ENCODE measurements at places on chromosomes 5 and 9. TPM values are rescaled to one million over a fixed set of nuclear protein-coding genes. Genes with fewer than 3 reads are reported as not detected.

Gene ZNF879
- 2.9 TPM for total RNA-seq

Gene OR13C4
- not detected for total RNA-seq

Gene STK32A
- total RNA-seq: 3.5 TPM

Gene SPATA9
- 0.51 TPM for total RNA-seq

GRCh38 chr5:139228201-139228803 lies 30.1 kb upstream of the SIL1 start:
- H3K36me3 ChIP-seq: no peaks in the 10 kb centered on the region
- H3K4me1 ChIP-seq: no peaks in the 10 kb centered on the region
- H3K27me3 ChIP-seq: no peaks in the 10 kb centered on the region
- H3K27ac ChIP-seq: no peak overlapping the region
- no peak for DNase-seq

DNA sequence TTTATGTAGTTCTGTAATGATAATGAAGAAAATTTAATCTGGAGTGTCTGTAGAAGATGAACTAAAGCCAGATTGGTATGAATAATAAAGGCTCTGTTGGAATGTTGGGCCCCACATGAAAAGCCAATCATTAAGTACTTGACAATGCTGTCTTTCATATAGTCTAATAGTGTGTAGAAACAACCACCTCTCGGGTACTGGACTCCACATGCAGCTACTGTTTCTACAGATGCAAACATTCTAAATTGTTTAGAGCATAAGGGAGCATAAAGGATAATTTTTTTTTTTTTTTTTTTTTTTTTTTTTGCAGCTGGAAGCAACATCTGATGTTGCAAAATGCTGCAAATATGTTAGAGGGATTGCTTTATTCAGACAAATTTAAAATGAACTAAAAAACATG lies 354.3 kb downstream of the KCTD16 start:
- H3K4me3 ChIP-seq: no peak overlapping the region
- no peak overlapping the region for H3K27ac ChIP-seq
- no peaks in the 10 kb centered on the region for H3K4me1 ChIP-seq
- no peaks in the 10 kb centered on the region for H3K27me3 ChIP-seq

- no peak overlapping the region for H3K27ac ChIP-seq
- H3K36me3 ChIP-seq: no peaks in the 10 kb centered on the region
- no peaks in the 10 kb centered on the region for H3K4me1 ChIP-seq
- DNase-seq: no peak
- H3K4me3 ChIP-seq: no peak overlapping the region
These were observed 34.4 kb downstream of the ROPN1L start for GRCh38 chr5:10475931-10476676.

DNA sequence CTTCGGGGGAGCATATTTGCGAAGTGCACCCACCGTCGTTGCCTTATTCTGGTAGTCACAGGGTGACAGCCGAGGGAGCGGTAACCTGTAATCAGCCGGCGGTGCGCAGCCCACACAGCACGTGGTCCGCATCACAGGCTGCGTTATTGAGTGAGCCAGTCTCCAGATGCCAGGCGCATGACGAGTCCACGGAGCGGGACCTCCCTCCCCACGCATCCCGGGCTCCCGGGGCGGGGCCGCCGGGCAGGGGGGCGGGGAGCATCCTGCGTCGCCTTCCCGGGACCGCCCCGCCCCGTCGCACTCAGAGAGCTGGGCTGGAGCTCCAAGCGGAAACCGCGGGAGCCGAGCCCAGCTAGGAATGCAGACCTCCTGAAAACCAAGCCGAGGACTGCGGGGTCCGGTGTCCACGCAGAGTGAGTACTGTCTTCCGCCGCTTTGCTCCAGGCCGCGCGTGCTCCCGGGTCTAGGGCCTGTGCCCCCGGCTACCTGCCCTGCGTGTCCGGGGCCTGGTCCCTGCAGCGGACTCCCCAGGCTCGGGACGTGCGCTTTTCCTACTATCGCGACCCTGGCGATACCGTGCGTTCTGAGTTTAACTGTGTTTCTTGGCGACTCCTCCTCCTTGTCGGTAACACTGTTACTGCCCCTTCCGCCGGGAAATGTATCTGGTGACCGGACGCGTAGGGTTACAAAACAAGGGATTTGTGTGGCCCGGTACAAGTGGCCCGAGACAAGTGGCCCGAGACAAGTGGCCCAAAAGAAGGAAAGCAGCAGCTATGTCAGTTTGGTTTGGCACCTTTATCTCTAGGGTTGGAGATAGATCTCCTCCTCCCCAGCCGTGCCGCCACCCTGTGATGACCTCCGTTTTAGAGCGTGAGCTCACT lies 40.6 kb downstream of the CAST start:
- H3K27ac ChIP-seq: peak overlapping the region; percentile 98
- H3K27me3 ChIP-seq: no peaks in the 10 kb centered on the region
- peak overlapping the region; percentile 78 for H3K4me3 ChIP-seq
- DNase-seq: peak; percentile 93

DNA sequence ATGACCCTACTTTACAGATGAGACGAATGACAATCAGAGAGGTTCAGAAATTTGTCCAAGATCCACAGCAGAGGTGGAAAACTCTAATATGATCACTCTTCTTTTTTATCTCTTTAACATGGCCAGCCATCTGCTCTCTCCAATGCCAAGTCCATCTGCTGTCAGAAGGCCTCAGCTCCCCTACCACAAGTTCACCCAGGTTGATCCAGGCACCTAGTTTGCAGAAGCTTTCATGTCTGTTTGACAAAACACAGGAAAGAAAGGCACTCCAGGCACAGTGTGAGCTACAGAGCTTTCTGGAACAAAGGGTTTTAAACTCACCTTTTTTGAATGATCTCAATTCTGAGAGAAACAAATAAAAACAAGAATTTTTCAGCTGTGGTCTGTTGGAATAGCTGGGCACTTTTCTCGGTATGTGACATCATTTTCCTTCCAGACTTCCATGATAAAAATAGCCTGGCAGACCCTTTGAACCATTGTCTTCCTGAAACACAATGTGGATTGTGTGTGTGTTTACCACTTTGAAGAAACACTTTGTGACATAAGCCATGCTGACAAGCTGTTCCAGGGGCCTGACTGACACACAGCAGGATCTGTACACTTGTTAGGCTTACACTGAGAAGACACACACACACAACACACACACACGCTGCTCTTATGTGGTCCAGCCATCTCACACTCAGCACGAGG lies 214.3 kb downstream of the AGTPBP1 start:
- no peaks in the 10 kb centered on the region for H3K36me3 ChIP-seq
- H3K4me3 ChIP-seq: no peak overlapping the region
- no peak for DNase-seq
- no peaks in the 10 kb centered on the region for H3K27me3 ChIP-seq

- no peak overlapping the region for H3K27ac ChIP-seq
- H3K27me3 ChIP-seq: no peaks in the 10 kb centered on the region
- H3K4me1 ChIP-seq: no peaks in the 10 kb centered on the region
- H3K4me3 ChIP-seq: no peak overlapping the region
- no peaks in the 10 kb centered on the region for H3K36me3 ChIP-seq
These were observed 209.5 kb upstream of the S1PR3 start for GRCh38 chr9:88781628-88782391.

- no peak overlapping the region for H3K4me3 ChIP-seq
- no peak overlapping the region for H3K27ac ChIP-seq
- no peaks in the 10 kb centered on the region for H3K36me3 ChIP-seq
- DNase-seq: no peak
These were observed 5.0 kb upstream of the IRX2 start for GRCh38 chr5:2756211-2757152.

GRCh38 chr5:132464156-132464939 lies 26.2 kb downstream of the IRF1 start:
- H3K27ac ChIP-seq: peak overlapping the region; percentile 41
- no peaks in the 10 kb centered on the region for H3K36me3 ChIP-seq
- H3K4me3 ChIP-seq: no peak overlapping the region
- no peak for DNase-seq

DNA sequence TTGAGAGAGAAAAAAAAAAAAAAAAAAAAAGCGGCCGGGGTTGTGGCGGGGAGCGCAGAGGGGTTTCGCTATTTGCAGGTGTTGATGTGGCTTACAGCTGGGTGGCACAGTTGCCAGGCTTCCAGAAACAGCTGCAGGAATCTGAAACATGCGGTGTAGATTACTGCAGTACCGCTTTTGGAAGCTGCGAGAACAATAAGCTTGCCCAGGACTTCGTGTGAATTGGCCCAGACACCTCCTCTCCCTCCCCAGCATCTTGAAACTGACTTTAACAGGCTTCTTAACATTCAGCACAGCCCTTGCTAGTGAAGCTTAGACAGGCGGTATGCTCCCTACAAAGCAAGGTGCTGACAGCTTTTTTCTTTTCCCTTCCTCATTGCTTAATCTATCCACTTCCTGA lies 104.0 kb downstream of the ATP10B start:
- H3K27ac ChIP-seq: no peak overlapping the region
- DNase-seq: no peak
- no peak overlapping the region for H3K4me3 ChIP-seq
- H3K4me1 ChIP-seq: no peaks in the 10 kb centered on the region
- H3K27me3 ChIP-seq: no peaks in the 10 kb centered on the region

- H3K27me3 ChIP-seq: no peaks in the 10 kb centered on the region
- DNase-seq: no peak
- H3K27ac ChIP-seq: no peak overlapping the region
These were observed 514.1 kb upstream of the MEF2C start for GRCh38 chr5:89397096-89397495.

DNA sequence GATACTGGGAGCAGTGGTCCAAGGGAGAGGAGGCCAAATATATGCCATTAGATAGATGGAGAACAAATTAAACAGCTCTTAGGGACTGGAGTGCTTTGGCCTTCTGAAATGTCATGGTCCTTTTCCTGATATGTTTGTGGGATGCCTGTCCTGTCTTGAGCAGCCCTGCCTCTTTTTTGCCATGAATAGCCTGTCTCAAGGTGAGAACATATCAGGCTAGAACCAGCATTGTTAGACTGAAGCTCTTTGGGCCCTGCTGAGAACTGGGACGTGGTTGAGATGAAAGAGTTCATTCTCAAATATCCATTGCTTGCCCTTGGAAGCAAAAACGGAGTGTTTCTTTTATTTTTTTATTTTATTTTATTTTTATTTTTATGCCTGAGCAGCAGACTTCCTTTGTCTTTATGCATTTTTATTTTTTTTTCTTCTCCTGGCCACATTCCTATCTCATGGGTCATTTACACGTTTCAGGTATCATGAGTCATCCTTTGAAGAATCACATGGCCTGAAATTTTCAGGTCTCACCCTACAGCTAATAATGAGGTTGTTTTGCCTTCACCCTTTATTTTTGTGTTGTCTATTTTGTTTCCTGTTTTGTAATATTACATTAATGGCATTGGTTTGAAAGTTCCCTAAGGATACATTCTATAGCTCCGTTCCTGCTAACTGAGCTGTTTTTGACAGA lies 371.4 kb downstream of the PSAT1 start:
- no peak for DNase-seq
- H3K4me1 ChIP-seq: no peaks in the 10 kb centered on the region
- no peaks in the 10 kb centered on the region for H3K36me3 ChIP-seq
- no peak overlapping the region for H3K27ac ChIP-seq

DNA sequence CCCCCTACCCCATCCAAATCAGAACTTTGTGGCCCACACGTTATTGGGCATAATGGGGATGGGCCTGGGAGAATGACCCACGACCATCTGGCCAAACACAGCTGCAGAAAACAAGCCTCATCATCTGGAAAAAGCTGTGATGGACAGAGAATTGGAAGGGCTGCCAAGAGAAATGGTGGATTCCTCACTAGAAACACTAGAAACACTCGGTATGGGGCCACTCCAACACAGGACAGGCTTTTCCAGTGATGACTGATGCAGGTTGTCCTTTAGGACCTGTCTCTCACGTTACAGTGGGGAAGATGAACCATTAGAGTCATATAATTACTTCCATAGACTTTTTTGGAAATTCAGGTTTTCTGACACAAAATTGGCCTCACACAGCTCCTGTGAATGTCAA lies 172.4 kb upstream of the TARS1 start:
- no peaks in the 10 kb centered on the region for H3K4me1 ChIP-seq
- no peaks in the 10 kb centered on the region for H3K36me3 ChIP-seq
- H3K27ac ChIP-seq: no peak overlapping the region
- no peak for DNase-seq
- H3K27me3 ChIP-seq: no peaks in the 10 kb centered on the region
- no peak overlapping the region for H3K4me3 ChIP-seq

GRCh38 chr9:125642311-125642710 lies 64.7 kb downstream of the MAPKAP1 start:
- no peak for DNase-seq
- no peak overlapping the region for H3K27ac ChIP-seq
- no peaks in the 10 kb centered on the region for H3K36me3 ChIP-seq
- H3K4me1 ChIP-seq: no peaks in the 10 kb centered on the region
- H3K4me3 ChIP-seq: no peak overlapping the region
- no peaks in the 10 kb centered on the region for H3K27me3 ChIP-seq

GRCh38 chr5:120320626-120321025 lies 143.5 kb upstream of the PRR16 start:
- H3K4me3 ChIP-seq: no peak overlapping the region
- no peak for DNase-seq
- H3K27me3 ChIP-seq: no peaks in the 10 kb centered on the region
- no peaks in the 10 kb centered on the region for H3K36me3 ChIP-seq
- H3K27ac ChIP-seq: no peak overlapping the region
- H3K4me1 ChIP-seq: no peaks in the 10 kb centered on the region

DNA sequence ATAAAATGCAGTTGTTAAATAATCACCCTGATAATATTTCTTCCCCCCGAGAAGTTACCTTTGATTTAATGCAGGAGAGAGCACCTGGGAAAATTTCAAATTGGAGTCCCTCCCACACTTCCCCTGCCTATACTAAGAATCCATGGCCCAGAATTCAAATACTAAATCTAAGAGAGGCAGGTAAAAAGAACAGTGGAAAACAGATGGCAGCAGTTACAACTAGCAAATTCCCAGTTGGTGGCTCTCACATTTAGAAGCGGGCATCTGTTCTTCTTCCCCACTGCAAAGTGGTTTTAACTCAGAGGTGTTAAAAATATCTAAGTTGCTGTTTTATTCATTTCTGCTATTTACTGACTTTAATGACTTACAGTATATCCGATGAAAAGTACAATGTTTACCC lies 210.4 kb upstream of the ELAVL2 start:
- no peaks in the 10 kb centered on the region for H3K4me1 ChIP-seq
- H3K27me3 ChIP-seq: no peaks in the 10 kb centered on the region
- no peak overlapping the region for H3K27ac ChIP-seq
- H3K4me3 ChIP-seq: no peak overlapping the region

DNA sequence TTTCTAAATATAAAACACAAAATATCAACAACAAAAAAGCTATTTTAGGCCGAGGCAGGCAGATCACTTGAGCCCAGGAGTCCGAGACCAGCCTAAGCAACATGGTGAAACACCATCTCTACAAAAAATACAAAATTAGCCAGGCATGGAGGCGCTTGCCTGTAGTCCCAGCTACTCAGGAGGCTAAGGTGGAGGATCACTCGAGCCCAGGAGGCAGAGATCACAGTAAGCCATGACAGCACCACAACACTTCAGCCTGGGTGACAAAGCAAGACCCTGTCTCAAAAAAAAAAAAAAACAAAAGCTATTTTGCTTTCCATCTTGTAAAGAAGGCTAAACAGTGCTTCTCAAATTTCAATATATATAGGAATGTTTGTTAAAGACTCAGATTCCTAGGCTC lies 11.3 kb downstream of the C5orf15 start:
- H3K4me1 ChIP-seq: no peaks in the 10 kb centered on the region
- H3K27ac ChIP-seq: no peak overlapping the region
- H3K4me3 ChIP-seq: no peak overlapping the region
- DNase-seq: no peak
- no peaks in the 10 kb centered on the region for H3K27me3 ChIP-seq

Measured in pancreas (tissue), 10 donors.